ENCODE measurements at places on chromosomes 2 and 18.
A peak's percentile ranks its signal among the peaks of the same experiment; 100 is the strongest.

DNA sequence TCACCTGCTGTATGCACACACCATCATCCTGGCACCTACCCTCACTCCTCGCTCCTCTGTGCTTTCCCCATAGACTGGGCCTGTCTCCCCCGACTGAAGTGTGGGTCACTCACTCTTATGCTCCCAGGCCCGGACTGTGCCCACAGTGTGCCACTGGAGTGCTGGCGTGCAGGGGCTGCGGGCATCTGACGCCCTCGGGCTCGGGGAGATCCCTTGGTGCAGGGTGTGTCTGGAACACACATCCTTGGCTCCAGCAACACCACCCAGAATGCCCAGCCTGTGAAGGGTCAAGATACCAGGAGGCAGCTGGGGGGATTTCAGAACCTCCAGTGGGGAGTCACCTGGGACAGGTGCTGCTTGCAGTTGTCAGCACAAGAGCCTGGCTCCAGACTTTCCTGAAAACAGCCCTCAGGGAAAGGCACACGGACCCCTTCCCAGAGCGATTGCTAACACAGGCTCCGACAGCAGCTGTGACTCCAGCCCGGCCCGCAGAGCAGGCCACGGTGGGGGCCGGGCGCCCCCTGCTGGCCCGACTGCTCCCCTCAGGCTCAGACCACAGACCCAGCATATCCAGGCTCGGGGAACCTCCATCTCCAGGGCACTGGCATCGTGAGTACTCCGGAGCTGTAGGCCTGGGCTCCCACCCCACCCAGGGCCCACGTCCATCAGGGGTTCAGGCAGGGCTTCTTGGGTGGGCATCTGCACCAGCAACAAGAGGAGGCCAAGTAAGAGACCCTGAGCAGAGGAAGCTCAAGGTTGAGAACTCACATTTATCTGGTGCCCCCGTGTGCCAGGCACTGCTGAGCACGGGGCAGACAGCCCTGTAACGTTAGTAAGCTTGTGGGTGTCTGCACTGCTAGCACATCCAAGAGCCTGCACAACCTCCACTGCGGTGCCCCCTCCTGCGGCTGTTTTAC lies 8.6 kb downstream of the HS1BP3 start:
- peak; percentile 30 for DNase-seq

GRCh38 chr2:69780921-69781320 lies 39.0 kb downstream of the ANXA4 start:
- no peak for DNase-seq

DNA sequence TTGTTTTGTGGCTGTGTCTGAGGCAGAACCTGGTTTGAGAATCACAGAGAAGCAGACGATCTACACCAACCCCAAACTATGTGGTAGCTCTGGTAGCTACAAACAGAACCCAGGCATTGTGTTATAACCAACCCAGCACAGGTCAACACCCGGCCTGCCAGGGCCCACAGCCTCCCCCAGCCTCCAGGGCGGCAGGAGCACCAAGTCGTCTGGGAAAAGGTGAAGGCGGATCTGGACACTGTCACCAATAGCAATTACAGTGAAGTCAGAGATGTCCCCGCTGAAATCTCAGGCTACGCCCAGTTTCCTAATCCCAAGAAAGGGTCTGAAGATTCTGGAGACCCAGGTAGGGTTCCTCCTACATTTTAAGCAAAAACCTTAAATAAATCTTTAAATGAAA lies 3.6 kb downstream of the HJURP start:
- no peak for DNase-seq

GRCh38 chr2:201858281-201859184 lies 52.2 kb downstream of the CDK15 start:
- no peak for DNase-seq

DNA sequence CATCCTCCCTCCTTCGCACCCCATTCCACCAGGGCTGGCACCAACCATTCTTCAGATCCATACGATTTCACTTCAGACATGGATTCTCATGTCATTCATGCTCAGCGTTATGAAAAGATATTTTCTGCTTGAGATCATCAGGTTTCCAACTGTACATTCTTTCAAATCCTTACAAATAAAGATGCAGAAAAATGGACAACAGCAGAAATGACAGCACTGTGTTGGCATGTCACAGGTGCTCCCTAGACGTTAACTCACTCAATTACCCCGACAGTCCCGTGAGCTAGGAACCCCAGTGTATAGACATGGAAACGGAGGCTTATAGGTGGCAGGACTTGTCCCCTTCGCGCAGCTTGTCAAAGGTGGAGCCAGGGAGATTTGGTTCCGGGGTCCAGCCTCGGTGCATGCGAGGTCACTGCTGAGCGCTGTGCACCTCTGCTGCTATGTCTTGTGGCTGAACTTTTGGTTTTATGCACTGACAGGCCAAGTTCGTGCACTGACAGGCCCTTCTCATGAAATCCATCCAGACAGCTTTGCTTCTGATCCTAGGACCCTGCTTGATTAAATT lies 17.7 kb downstream of the FHL2 start:
- DNase-seq: no peak

DNA sequence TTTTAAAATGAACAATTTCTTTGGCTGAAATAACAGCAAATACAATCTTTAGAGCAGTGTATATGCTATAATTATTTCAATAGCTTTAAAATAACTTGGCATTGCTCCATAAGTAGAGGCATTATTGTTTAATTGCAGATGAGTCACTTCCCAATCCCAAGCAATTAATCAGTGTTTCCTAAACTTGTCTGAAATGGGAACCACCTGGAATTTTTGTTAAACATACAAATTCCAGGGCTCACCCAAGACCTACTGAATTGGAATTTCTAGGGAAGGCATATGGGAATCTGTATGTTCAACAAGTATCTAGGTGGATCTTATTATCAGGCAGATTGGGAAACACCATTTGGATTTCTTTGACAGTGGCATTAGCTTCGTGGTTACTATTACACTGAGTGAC lies 27.1 kb upstream of the FMNL2 start:
- DNase-seq: no peak

DNA sequence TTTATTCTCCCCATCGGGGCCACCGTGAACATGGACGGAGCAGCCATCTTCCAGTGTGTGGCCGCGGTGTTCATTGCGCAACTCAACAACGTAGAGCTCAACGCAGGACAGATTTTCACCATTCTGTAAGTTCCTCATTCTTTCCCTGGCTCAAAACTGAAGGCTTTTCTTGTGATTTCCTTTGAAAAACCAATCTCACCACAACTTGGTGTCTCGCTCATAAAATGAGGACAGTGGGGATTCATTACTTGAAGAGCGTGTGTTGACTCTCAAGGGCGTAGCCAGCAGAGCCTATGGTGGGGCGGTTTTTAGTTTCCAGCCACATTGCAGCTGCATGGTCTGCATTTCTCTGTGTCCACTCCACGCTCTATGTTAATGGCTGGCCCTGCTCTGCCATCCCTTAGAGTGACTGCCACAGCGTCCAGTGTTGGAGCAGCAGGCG lies 29.0 kb downstream of the SLC1A4 start:
- DNase-seq: no peak

GRCh38 chr18:3663870-3664512 lies 214.0 kb downstream of the TGIF1 start:
- DNase-seq: no peak

GRCh38 chr18:76476665-76477561 lies 18.1 kb downstream of the ZNF516 start:
- no peak for DNase-seq

- DNase-seq: no peak
These were observed 40.4 kb downstream of the RMP24 start for GRCh38 chr18:36012891-36013290.

GRCh38 chr2:62831729-62832128 lies 126.2 kb downstream of the EHBP1 start:
- DNase-seq: no peak

GRCh38 chr2:237511433-237511832 lies 24.4 kb downstream of the MLPH start:
- DNase-seq: no peak

GRCh38 chr2:66456183-66457041 lies 21.5 kb downstream of the MEIS1 start:
- no peak for DNase-seq

DNA sequence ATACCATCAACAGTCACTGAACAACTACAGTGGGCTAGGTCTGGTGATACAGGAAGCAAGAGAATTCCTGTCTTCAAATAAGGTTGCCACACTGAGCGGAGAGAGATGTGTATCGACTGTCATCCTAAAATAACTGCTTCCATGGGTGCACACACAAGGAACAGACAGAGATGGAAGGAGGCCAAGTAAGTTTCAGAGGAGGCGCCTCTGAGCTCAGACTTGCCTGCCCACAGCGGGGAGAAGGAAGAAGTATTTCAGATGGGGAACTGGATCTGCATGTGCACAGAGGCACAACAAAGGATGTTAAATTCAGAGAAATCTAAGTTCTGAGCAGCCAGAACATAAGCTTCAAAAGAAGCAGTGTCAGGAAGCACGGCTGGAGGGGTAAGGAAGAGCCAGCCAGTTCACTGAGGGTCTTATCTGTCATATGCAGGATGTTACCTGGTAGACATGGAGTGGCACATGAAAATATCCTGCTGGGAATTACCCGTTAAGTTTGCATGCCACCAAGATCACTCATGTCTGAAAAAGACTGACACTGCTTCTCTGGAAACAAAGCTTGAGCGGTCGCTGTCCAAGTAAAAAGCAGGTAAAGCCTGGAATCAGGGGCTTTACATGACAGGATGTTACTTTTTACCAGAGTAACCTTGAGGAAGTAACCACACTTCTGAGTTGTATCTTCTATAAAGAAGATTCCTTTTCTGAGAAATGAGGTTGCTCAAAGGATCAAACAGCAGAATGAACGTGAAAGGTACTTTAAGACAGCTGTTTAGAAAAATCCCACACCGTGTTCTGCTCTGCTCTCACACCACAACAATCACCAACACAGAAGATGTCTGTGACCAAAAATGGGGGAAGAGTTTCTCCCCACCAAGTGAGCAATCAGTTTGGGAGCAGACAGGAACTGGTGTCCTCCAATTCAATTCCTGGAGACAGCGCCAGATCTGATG lies 260.2 kb downstream of the NBAS start:
- no peak for DNase-seq

GRCh38 chr2:196520605-196521004 lies 118.9 kb upstream of the CCDC150 start:
- DNase-seq: no peak

DNA sequence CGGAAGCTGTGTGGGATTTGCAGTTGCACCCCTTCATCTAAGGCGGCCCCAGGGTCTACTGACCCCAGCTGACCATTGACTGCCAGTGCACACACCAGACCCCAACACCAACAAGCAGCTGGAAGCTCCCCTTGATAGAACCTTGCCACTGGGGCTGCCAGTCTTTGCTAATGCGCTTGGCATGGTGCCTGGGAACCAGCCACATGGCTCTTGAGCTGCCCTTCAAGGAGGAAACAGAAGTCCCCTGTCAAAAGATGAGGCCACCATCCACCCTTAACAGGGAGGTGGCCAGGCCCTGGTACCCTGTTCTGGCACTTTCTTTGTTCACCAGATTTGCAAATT lies 8.6 kb downstream of the ALPI start:
- no peak for DNase-seq

DNA sequence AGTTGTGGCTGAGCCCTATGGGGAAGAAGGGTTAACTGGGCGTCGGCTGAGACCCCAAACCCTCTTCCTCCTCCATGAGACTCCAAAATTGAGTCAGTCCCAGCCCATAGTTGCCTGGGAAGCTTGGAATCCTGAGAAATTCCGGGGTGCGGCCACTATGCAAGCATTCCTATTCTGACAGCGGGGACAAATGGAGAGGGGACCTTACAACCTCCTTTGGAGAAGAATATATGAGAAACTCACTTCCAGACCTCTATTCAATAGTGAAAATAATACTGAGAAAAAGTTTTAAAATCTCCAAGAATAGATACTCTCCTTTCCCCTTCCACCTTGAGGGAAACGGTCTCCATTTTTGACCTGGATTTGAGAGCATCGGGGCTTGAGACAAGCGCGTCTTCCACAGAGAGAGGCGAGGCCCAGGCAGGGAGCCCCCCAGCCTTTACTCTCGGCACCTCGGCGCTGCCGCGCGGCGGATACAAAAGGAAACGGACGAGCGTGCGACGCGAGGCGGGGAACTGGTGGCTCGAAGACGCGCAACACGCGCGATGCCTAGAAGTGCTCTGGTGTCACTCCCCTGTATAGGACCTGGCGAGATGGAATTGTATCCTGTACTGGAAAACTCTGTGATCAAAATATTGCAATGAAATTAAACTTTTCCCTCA lies 11.1 kb downstream of the NR4A2 start:
- no peak for DNase-seq

Data from GOT3 (cell line).